ENCODE measurements at places on chromosomes 11 and 22.

- DNase-seq: no peak
Measured at GRCh38 chr11:61537326-61537725, 28.8 kb downstream of the LRRC10B start.

GRCh38 chr11:46079662-46080061, 41.6 kb downstream of the PHF21A start:
- no peak for DNase-seq

DNA sequence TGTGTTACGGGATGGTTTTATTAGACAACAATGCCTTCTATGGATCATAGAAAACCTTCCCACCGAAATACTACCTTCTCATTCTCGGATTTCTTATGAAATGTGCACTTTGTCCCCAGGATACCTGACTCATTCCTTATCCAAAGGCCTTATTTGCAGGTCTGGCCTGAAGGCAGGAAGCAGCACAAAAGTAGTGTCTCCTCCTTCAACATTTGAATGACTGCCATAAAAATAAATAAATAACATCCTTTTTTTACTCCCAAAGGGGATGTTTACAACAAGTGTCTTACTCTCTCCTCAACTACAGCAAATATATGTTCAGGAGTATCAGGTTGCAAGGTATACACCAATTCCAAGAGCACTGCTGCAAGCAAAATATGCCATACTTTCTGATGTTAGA, 41.6 kb upstream of the PAK1 start:
- DNase-seq: no peak

GRCh38 chr11:65043881-65044501, 3.0 kb downstream of the SAC3D1 start:
- no peak for DNase-seq

GRCh38 chr11:43895601-43896000, 15.0 kb downstream of the ALKBH3 start:
- no peak for DNase-seq

- DNase-seq: no peak
Measured at GRCh38 chr11:130550984-130551383, 102.5 kb downstream of the ADAMTS15 start.

- DNase-seq: no peak
Measured at GRCh38 chr11:129721685-129722084, 94.0 kb upstream of the TMEM45B start.

- no peak for DNase-seq
Measured at GRCh38 chr11:47107744-47108143, 68.9 kb downstream of the ARFGAP2 start.

Measured in activated CD4-positive, alpha-beta T cell treated with anti-CD3 and anti-CD28 coated beads, Interleukin-2, amount 50 U/mL, for 4 hours (primary cell).